Stimulated activated CD4-positive, alpha-beta T cell treated with anti-CD3 and anti-CD28 coated beads, Interleukin-2, amount 100 ng/mL, for 24 hours (primary cell): ENCODE measurements at places on chromosomes 6 and 20.

- no peak for DNase-seq
These were observed 88.2 kb upstream of the FAM83B start for GRCh38 chr6:54758340-54758739.

- no peak for DNase-seq
These were observed 115.3 kb upstream of the ID4 start for GRCh38 chr6:19721766-19722377.

GRCh38 chr20:31516651-31517050, 2.4 kb downstream of the HM13 start:
- no peak for DNase-seq

GRCh38 chr6:14344486-14344885, 226.9 kb downstream of the CD83 start:
- no peak for DNase-seq

DNA sequence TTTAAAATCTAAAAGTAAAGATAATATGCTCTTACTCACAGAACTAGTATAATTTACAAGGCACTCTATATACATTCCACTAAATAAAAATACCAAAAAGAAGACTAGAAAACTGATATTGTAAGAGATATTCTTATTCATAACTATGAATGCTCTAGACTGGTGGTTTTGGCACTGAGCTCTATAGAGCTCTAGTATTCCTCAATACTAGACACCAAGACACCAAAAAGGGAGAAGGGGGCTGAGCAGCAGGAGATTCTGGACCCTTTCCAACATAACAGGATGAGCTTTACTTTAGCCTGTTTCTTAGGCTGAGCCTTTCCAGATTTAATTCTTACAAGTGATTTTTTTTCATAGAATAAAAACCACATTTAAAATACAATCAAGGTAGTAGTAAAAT, 173.6 kb downstream of the COL21A1 start:
- DNase-seq = no peak

DNA sequence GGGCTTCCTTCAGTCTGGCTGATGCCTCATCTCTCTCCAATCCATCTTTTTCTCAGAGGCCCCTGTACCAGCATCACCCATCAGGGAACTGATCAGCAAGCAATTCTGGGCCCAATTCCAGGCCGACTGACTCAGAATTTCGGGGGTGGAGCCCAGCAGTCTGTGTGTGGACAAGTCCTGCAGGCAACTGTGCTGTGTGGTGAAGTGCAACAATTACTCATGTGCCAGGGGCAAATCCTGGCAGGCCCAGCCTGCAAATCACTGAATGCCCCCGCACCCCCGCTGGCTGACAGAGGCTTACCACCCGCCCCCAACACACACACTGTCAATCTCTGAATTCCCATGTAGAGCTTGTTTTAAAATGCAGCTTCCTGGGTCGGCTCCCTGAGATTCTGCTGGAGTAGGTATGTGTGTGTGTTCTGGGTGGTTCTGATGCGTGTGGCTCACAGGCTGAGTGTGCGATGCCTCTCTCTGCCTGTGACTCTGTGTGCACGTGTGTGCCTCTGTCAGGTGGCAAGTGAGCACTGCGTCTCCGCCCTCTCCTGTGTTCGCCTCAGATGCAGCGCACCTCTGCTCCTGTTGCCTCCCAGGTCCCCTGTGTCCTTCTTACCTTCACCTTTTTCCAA, 45.4 kb downstream of the SSR1 start:
- no peak for DNase-seq

GRCh38 chr6:36920049-36920448, 34.3 kb downstream of the C6orf89 start:
- no peak for DNase-seq

- no peak for DNase-seq
These were observed 14.1 kb downstream of the DAAM2 start for GRCh38 chr6:39806278-39806677.

DNA sequence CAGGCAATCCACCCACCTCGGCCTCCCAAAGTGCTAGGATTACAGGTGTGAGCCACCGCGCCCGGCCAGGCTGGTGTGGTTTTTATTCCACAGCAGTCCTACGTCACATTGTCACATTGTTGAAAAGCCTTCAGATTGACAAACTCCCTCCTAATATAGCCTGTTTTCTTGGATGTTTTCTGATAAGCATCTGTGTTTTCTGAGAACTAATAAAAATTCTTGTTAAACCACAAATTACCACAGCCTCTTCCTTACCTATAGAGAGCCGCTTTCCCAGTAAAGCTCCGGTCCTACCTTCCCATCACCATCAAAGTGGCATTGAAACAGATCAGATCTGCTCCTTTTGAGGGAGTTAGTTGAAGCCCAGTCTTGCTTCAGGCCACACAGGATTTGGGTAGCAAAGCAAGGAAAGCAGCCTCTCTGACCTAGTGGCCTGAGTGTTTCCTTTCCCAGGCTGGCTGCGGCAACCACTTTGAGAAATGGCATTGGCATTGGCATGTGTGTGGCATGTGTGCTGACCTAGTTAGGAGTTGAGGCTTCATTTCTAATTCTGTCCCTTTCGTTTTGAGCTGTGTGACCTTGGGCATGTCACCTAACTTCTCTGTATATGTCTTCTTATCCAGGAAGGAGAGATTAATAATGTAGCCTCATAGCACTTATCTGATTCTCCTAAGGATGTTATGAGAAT, 1.7 kb upstream of the PKIG start:
- DNase-seq = no peak

GRCh38 chr20:59787538-59787890, 145.9 kb downstream of the SYCP2 start:
- DNase-seq = no peak

DNA sequence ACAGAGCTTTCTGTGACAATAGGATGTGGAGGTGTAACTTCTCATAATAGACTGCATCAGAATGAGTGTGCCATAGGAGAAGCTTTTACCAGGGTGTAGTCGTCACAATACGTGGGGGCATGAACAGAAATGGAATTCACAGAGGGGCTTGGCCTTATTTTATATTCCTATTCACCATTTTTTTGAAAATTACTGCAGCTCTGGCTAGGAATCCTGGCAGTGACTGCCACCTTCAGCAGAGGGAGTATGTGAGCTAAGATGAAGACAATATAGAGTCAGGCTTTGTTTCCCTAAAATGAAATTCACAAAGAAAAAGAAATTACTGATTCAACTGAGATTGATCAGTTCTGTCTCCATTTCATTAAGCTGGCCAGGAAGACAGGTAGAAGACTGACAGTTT, 13.9 kb downstream of the TOMM6 start:
- no peak for DNase-seq

GRCh38 chr6:6556738-6557503, 31.6 kb upstream of the LY86 start:
- peak; percentile 46 for DNase-seq

GRCh38 chr6:160426136-160426535, 78.0 kb downstream of the SLC22A3 start:
- no peak for DNase-seq

DNA sequence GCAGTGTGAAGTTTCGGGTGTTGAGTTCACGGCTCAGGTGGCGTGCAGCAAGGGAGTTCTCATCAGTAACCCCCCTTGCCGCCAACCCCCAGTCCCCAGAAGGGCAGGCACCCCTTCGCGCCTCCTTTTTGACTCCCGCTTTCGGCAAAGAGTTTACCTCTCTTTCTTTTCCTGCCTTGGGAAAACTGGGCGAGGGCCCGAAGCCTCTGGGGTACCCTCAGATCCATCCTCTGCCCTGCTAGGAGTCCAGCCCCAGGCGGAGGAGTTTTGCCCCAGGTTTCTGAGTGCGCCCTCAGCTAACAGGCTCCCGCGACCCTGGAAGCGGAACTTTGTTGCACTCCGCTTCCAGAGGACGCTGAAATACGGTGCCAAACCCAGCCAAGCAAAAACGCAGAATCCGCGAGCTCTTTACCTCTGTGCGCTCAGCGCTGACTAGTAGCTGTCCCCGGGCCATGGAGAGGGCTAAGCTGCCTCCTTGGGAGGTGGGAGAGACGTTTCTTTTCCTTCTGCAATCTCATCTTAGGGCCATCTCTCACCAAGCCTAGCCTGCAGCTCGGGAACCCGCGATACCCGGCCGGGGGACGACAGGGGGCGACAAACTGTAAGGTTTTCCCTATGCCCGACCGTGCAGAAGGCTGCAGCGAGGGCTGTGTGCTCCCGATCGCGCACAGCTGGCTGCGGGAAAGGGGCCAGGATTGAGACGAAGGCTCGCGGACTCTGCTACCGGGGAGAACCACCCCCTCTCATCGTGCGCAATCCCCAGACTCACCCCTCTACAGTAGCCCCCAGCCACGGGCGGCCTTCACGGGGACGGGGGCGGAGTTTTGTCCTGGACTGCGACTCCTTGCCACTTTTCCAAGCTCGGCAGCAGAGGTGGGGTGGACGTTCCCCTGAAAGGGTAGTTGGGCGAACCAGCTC, 2.7 kb upstream of the PAX1 start:
- DNase-seq = peak; percentile 76

- DNase-seq = no peak
These were observed 7.9 kb upstream of the SDCBP2 start for GRCh38 chr20:1336699-1337367.
